Cortex of kidney (tissue), 1 donor: ENCODE measurements at places on chromosomes 2 and 18.

GRCh38 chr2:222568865-222569264, 87.0 kb downstream of the FARSB start:
- no peak for DNase-seq

- DNase-seq, result no peak
Measured at GRCh38 chr2:175999283-175999819, 2.7 kb downstream of the LNPK start.

DNA sequence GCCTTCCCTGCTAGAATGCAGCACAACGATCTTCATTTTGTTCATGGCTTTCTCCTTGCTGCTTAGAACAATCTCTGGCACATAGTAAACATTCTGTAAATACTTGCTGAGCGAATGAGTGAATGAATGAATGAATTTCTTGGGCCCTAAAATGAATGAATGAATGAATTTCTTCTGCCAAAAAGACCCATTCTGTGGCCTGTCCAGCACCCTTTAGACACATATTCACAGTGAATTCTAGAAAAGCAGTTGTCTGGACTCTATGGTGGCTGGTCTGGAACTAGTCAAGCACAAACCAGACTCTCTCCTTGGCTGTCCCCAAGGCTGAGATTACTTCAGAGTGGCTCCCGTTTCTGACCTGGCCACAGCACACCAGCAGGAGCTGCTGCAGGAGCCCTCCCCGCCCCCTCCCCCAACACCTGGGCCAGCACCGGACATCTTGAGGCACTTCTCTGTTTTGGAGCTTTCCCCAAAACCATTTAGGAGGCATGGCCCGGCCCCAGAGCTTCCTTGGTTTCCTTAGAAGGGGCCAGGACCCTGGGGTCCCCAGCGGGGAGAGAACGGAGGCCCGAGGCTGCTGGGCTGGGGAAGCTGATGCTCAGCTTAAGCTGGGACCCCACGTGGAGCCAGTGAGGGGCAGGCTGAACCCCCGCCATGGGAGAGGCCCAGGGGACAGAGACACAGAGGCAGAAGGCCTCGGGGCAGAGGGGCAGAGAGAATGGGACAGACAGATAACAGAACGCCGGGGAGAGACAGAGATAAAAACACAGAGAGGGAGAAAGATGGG, 159.0 kb downstream of the ZFP36L2 start:
- DNase-seq, result no peak

DNA sequence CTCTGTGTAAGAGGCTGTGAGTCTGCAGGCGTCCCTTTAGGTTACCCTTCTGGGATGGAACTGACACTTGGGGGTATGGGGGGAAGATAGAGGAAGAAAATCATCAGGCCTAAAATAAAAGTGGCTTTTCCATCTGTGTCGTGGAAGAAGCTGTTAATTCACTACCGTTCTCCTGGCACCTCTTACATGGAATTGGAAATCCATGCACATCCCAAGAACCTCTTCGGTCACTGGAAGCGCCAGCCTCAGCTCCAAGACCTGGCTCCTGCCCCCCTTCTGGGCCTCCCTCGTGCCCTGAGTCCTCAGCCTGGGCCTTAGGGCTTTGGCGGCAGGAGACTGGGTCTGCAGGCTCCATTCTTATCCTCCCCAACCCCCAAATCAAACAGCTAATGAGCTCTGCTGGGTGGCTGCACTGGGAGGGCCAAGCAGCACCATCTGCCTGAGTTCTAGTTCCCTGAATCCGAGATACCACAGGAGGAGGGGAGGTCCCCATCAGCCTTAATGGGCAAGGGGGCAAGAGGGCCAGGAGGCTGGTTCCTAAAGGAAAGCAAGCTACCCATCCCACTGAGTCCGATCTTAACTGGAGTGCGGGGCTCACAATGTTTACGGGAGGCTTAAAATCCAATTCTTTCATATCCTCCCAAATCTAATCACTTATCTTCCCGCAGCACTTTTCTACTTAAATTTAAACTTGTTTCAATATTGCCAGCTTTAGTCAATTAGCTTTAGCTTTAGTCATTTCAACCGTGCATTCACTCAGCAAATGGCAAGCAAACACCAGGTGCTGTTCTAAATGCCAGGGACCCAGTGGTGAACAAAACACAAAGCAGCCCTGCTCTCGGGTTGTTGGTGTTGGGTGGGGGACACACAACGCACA, 52.8 kb downstream of the FAM178B start:
- no peak for DNase-seq

DNA sequence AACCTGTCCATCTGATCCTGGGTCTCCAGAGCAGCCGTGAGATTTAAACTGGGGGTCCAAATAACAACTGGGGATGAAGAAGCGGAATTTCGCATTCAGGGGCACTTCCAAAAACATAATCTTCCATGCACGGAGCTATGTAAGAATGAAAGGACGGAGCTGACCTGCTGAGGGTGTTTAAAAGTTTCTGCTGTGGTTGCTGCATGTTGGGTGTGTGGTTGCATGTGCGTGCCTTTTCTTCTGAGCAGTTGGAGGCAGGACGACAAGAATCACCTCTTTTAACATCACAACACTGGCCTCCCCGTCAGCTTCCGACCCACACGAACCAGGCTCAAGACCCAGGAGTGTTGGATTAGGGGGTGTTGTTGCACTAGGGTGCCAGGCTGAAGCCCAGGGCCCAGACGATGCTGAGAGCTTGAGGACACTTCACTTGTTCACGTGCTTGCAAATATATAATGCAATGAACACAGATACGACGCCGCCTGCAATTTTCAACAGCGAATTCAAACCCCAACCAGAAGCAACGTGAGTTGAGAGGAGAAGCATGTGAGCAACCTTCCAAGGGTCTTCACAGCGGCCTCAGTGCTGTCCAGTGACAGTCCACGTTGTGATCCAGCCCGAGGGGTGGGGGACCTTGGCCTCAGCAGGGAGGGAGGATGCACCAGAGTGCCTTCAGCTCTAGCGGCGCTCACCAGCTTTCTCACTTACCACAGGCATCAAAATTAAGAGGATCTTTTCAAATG, 76.0 kb upstream of the SALL3 start:
- DNase-seq, result no peak

- DNase-seq, result no peak
Measured at GRCh38 chr18:59570101-59570775, 127.0 kb downstream of the CCBE1 start.

- no peak for DNase-seq
Measured at GRCh38 chr18:44955825-44956224, 275.1 kb downstream of the SETBP1 start.

- DNase-seq, result no peak
Measured at GRCh38 chr18:25314151-25314837, 37.7 kb downstream of the ZNF521 start.

DNA sequence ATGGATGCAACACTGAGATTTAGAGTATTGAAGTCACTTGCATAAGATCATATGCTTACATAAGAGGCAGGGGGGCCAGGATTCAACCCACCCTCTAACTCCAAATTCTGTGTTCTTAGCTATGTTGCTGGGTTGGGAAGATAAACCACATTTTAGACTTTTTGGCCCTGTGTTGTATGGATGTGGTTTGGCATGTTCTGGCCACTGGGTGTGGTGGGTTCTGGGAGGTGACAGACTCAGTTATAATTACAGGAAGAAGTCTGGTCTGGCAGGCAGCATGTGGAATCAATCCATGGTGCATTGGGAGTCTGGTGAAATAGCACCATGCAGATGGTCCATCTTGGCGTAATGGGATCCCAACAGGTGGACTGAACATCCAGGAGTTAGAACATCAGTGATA, 138.9 kb downstream of the LTBP1 start:
- DNase-seq, result no peak

DNA sequence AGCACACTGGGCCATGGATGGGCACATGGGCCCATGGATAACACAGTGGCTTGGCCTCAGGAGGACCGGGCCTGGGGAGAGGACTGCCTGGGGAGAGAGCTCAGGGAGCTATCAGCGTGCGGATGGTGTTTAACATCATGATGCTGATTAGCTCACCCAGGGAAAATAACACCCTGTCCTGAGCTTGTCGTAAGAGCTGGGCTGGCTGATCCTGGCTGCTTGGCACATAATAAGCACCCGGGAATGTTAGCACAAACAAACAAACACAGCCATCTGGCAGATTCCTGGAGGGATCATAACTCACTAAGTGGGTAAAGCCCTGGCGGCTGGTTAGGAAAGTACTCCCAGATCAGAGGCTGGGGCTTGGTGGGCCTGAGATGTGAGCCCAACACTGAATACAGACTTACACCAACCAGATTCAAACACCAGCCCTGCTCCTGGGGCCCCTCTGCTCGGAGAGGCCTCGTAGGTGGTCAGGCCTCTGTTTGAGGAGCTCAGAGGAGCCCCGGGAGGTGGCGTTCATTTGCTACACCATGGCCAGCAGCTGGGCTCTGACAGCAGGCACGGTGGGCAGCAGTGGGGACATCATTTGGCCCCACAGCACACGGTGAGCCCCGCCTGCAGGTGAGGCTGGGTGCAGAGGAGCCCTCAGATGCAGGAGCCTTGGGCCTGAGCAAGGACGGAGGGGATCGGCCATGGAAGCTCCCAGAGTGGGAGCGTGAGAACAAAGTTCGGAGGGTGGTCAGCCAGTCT, 193.4 kb upstream of the HDAC4 start:
- no peak for DNase-seq

DNA sequence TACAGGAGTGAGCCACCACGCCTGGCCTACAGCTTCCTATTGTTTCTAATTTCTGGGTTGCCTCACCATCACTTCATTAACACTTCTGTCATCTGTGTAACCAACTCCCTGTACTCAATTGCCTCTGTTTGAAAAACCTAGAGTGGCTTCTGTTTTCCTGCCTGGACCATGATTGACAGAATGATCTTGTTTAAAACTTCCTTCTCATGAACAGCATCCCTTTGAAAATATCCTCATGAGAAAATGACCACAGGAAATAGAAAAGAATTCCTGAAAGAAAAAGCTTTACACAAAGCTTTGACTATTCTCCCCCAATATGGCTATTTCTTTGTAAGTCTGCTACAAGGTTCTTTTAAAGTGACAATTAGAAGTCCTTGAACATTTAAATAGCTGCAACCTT, 672.3 kb downstream of the ARHGAP15 start:
- DNase-seq, result no peak

GRCh38 chr2:231306791-231307393, 88.6 kb upstream of the B3GNT7 start:
- no peak for DNase-seq

GRCh38 chr2:202361108-202361507, 15.0 kb upstream of the BMPR2 start:
- no peak for DNase-seq

DNA sequence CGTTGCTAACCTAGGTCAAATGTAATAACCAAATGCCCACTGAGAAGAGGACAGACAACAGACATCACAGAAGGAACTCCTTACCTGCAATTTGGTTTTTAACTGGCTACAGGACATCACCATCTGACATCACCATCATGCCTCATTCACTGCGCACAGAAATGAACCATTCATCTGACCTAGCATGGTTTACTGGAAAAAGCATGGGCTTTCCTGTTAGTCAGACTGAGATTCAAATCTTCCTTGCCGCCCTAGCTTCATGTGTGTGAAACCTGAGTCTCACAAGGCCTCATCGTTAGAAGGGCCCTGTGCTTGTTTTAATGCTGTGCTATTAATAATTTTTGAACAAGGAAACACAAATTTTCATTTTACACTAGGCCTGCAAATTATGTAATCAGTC, 1.1 kb upstream of the HIBCH start:
- no peak for DNase-seq

DNA sequence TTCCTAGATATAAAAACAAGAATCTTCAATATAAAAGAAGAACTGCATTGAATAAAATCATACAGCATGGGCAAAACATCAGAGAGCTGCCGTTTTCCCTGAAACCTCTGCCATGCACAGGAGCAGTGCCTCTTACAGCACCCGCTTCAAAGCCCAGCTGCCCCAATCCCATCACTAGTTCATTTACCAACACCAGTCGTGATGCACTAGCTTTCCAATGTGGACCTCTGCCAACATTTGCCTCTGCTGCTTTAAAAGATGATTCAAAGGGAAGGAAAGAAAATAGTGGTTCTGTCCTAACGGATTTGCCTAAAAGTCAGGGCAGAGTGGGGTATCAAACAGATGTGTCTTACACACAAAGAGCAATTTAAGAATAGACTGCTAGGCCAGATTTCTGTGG, 43.4 kb upstream of the AP1S3 start:
- no peak for DNase-seq

GRCh38 chr2:112646791-112647689, 1.3 kb downstream of the SLC20A1 start:
- no peak for DNase-seq

DNA sequence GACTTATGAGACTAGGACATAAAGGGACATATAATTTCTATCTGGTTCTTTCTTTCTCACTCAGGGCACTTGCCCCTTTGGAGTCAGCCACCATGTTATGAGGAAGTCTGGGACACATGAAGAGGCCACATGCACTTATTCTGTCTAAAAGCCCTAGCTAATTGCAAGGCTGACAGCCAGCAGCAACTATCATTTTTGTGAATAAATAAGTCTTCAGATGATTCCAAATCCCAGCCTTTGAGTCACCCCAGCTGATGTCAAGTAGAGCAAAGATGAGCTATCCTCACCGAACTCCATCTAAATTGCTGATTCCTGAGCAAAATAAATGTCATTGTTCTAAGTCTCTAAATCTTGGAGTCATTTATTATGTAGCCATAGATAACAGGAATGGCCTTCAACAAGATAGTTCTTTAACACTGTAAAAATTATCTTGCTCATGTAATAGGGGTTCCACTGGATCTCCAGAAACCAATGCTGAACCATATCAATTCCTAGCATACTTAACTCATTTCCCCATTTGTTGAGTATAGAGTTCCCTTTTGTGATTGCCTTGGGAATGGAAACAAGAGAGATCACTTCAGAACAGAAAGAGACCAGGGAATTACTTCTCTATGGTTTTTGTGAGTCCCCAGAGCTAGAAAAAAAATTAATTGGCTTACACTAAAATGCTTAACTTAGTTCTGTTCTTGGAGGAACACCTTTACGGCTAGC, 50.6 kb upstream of the FN1 start:
- DNase-seq, result no peak

DNA sequence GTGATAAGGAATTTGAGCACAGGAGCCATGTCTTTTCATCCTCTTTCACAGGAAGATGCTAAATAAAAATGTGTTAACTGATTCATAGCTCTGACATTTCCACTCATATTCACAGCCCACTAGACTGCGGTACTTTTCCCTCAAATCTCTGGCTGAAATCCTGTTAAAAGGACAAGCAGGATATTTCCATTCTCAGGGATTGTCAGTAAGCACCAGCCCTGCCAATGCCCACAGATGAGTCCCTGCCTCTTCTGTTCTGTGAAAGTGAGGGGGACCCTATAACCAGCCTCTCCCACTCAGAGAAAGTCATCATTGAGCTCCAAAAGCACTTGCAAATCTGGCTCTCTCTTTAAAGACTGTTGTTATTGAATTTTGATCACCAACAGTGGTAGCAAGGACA, 440.5 kb downstream of the SETBP1 start:
- DNase-seq, result no peak
